ENCODE measurements at places on chromosomes 7 and 10. TPM values are rescaled to one million over a fixed set of nuclear protein-coding genes. Genes with fewer than 3 reads are reported as not detected.
A peak's percentile ranks its signal among the peaks of the same experiment; 100 is the strongest.

GRCh38 chr10:102624751-102625645 is 19.3 kb upstream of the TRIM8 start:
- no peak for DNase-seq
- H3K27me3 ChIP-seq = no peaks in the 10 kb centered on the region
- peaks cover 3% of the 10 kb centered on the region for H3K4me1 ChIP-seq
- H3K36me3 ChIP-seq = no peaks in the 10 kb centered on the region

GRCh38 chr7:130489140-130489983 is 2.5 kb upstream of the MEST start:
- peak overlapping the region; percentile 6 for H3K27ac ChIP-seq
- H3K27me3 ChIP-seq = no peaks in the 10 kb centered on the region
- DNase-seq = no peak
- peaks cover 46% of the 10 kb centered on the region for H3K4me1 ChIP-seq
- no peaks in the 10 kb centered on the region for H3K36me3 ChIP-seq
- no peak overlapping the region for H3K4me3 ChIP-seq

DNA sequence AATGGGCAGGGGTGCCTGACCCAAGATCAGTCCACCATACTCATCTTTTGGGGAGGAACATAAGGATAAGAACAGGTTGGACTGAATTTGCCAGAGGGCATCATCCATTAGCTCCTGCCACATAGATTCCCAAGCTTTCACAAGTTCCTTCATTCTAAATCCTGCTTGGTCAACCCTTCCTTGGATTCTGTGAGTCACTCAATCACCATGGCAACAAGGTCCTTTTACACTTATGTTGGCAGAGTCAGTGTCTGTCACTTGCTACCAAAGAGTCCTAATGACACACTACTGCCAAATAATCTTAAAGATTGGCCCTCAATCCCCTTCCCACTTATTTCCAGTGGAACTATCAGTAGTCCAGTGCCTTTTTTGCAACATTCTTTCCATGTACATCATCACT is 5.0 kb upstream of the LGI1 start:
- no peak for DNase-seq
- no peaks in the 10 kb centered on the region for H3K36me3 ChIP-seq
- H3K27ac ChIP-seq = no peak overlapping the region

The VGF gene
- polyA plus RNA-seq = not detected

The PLCE1 gene
- 0.17 TPM for polyA plus RNA-seq

The OR9A2 gene
- not detected for polyA plus RNA-seq
